ENCODE measurements at places on chromosomes 7 and 10.

DNA sequence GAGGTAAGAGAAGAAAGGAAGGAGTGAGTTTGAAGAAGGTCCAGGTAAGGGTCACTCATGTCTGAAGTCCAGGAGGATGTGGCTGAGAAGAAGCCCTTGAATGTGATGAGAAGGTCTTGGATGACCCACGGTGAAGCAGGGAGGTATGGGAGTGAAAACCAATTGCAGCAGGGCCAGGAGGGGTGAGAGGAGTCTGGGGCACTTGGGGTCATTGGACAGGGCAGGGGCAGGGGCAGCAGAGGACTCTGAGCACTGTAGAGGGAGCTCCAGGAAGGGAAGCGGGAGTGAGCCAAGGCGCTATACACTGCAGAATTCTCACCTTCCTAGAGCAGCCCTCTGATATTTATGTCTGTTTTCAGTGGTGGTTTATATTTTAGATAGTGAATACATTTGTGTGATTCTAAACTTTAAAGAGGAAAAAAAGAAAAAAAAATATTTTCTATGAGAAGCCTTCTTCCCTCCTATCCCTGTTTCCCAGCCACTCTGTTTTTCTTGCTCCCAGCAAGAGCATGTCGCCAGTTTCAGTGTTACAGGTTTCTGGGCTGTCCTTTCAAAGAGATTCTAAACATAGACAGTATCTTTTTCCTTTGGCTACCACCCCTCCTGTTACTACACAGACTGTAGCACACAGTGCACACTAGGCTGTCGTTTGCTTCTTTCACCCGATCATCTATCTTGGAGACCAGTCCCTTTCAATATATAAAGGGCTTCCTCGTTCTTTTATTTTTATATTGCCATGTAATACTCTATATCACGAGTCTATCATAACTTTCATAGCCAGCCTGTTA lies 24.5 kb downstream of the BLVRA start:
- DNase-seq: no peak

- no peak for DNase-seq
These were observed 65.6 kb downstream of the FOXI2 start for GRCh38 chr10:127802531-127803095.

DNA sequence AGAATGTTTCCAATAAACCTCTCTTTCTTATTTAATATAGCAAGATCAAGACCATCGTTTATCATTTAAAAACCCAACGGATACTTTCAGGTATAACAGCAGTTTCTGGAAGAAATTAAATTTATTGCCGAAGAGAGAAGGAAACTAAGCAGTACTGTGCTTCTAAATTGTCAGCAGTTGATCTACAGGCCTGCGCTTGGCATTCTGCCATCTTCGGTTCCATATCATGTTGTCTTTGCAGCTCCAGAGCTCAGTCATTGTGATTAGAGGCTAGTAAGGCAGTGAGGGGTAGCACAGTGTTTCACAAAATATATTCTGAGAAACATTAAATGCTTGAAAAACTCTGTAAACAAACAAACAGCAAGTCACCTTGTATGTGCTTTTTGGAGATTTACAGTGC lies 301.3 kb downstream of the REEP3 start:
- no peak for DNase-seq

DNA sequence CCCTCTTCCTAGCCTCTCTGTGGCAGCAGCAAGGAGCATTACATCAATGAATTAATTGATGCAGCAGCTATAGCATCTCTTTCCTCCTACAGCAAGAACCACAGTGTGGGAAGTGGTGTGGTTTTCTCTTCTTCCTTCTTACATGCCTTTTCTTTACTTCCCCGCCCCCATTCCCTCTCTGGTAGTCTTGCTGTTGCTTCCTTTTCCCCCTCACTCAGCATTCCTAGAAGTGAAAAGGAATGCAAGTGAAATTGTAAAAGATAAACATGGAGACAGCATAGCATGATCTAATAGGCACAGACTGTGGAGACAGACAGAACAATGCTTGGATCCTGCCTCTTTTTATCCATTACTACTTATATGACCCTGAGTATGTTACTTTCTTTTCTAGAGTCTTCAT lies 370.5 kb upstream of the BMPER start:
- no peak for DNase-seq

DNA sequence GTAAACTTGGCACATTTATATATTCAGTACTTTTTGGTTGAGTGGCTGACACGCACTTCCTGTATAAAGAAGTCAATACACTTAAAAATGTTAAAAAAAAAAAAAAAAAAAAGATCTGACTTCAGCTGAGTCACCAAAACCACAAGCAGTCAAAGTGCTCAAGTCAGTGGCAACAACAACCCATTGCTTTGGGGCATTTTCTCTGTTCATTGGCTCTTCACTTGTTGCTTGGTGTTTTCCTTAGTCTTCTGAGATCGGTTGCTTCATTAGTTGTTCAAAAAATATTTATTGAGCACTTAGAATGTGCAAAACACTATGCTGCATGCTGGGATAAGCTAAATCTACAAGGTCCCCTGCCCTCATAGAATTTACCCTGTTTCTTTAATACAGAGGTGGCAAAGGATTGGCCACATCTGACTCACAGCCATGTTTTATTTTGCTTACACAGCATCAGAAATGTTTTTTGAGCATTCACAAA lies 63.7 kb downstream of the ZNRF2 start:
- DNase-seq: no peak

- no peak for DNase-seq
These were observed 220.6 kb downstream of the ARHGAP12 start for GRCh38 chr10:31708046-31708445.

- DNase-seq: no peak
These were observed 317.4 kb downstream of the PAXIP1 start for GRCh38 chr7:154685564-154685901.

All from right kidney (tissue), 9 donors.